CD4-positive, alpha-beta T cell treated with Interleukin-12 subunit alpha and Interleukin-12 subunit beta, for 1 hour (primary cell): ENCODE measurements at places on chromosomes 2 and 18.

DNA sequence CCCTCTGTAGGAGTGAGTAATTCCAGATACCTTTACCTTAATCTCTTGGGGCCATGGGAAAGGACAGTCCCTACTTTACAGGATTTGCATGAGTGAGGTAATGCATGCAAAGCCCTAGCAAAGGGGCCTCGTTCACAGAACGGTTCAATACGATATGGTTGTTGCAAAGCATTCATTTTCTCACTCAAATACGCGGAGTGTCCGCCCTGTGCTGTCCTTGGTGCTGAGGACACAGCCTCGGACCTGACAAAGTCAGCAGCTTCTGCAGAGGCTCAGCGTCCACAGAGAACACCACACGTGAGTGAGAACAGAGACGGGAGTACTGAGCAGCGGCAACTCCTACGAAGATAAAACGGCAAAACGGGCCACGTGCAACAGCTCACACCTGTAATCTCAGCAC, 125.7 kb downstream of the EIPR1 start:
- DNase-seq: no peak

- no peak for DNase-seq
These were observed 35.5 kb downstream of the TMEFF2 start for GRCh38 chr2:192159208-192159607.

- DNase-seq: no peak
These were observed 75.1 kb downstream of the C1QL2 start for GRCh38 chr2:119083416-119083815.

DNA sequence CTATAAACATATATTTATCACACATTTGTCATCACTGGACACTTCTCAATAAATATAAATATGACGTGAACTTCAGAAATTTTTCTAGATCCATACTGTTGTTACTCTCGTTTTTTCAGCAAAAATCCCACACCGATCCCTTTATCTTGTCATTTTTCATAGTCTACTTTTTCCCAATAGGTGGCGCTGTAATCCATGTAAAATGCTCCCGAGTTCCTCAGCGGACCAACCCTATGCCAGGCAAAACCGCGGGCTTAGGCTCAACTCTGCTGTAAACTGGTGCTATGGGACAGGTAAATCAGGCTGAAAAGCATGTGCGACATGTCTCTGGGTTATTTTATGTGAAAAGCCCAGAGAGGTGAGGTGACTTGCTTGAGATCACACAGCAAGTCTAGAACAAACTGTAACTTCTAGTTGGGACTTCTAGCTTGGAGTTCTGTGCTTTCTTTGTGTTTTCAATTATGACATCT, 104.0 kb downstream of the COBLL1 start:
- peak; percentile 16 for DNase-seq

GRCh38 chr2:12501469-12502158, 215.1 kb upstream of the TRIB2 start:
- peak; percentile 68 for DNase-seq

GRCh38 chr2:37878536-37878935, 46.6 kb upstream of the RMDN2 start:
- no peak for DNase-seq

DNA sequence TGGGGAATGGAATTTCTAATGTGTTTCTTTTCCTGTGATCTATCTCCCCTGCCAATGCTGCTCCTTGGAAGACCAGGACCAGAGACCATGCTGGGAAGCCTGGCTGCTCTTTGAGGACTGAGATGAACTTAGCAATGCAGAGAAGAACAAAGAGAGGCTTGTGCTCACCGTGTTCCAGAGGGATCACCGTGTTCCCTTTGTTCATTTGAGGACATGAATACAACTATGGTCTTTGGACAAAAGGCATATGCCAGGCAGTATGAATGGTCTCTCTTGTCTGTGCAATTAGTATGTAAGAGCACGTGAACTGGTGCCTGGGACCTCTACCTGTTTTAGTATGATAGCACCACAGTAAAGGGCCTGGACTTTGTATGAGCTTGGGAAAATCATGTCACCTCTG, 139.9 kb downstream of the TDRD15 start:
- no peak for DNase-seq

- no peak for DNase-seq
These were observed 46.1 kb downstream of the NABP1 start for GRCh38 chr2:191724015-191724414.

DNA sequence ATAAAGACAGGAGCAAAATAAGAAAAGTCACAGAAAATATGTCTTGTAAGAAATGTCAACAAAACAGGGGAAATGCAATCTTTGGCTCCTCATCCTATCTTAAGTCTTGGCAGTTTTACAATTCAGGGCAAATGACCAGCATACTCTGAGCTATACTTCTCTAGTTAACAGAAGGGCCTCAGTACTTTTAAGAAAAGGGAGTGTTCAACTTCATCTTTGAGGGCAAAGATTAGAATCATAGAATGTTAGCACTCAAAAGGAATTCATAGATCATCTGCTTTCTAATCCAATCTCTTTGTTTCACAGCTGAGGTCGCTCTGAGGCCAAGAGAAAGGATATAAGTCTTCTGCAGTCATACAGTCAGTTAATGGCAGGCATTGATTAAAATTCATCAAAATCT, 174.0 kb upstream of the NT5C1B start:
- no peak for DNase-seq

DNA sequence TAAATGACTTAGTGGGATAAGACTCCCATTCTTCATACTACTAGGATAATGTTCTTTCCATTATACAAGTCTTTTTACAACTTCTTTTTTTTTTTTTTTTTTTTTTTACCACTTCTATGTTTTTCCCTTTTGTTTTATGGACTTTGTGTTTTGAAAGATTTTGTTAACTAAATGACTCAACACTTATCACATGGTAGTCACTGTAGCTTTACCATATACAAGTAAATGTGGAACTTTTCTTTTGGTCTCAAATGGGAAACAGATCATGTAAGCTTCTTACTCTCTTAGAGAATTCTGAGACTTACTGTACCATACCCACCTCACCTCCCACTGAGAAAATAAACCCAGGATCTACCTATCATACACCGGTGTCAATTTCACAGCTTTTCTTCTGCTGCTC, 590.3 kb upstream of the CDH2 start:
- DNase-seq: no peak

DNA sequence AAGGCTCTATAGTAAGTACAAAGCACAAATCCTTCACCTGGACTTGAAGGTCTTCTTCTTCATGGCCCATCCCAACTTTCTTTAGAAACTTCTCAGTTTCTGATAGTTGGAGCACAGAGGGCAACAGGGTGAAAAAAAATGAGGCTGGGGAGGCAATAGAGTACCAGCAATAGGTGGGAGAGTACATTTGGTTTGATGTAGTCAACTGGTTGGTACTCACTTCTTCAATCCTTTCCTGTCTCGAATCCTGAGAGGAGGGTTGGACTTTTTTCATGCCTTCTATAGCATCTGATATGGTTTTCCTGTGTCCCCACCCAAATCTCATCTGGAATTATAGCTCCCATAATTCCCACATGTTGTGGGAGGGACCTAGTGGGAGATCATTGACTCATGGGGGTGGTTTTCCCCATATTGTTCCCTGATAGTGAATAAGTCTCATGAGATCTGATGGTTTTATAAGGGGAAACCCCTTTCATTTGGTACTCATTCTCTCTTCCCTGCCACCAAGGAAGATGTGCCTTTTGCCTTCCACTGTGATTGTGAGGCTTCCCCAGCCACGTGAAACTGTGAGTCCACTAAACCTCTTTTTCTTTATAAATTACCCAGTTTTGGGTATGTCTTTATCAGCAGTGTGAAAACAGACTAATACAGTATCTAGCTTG, 75.9 kb upstream of the LCLAT1 start:
- DNase-seq: no peak

- no peak for DNase-seq
These were observed 19.1 kb downstream of the NETO1 start for GRCh38 chr18:72848503-72849237.

DNA sequence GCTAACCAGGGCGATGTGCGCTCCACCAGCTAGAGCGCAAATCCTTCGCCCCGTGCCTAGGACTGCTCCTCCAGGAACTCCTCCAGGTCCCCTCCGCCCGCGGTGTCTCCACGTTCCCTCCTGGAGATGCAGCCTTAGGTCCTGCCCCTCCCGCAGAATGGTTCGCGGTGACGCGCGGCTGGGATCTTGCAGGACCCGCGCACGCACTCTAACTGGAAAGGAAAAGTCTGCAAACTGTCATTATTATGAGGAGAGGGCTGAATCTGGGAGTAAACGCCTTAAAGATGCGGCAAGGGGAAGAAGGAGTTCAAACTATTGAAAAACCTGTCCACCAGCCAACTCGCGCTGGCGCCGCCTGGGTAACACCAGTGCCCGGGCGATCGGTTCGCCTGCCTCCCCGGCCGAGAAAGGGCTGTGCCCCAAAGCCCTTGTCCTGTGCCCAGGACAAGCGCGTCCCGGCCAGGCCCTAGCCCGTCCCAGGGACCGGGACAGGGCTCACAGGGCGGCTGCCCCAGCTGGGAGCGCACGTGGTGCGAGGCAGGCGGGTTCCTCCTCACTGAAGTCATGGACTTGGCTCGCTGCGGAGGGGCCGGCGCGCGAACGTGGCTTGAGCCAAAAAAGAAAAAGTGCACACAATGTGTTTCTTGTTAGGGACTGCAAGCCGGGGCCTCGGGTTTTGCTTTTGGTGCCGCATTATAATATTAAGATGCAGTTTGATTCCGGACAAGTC, 5.5 kb upstream of the ID2 start:
- no peak for DNase-seq

DNA sequence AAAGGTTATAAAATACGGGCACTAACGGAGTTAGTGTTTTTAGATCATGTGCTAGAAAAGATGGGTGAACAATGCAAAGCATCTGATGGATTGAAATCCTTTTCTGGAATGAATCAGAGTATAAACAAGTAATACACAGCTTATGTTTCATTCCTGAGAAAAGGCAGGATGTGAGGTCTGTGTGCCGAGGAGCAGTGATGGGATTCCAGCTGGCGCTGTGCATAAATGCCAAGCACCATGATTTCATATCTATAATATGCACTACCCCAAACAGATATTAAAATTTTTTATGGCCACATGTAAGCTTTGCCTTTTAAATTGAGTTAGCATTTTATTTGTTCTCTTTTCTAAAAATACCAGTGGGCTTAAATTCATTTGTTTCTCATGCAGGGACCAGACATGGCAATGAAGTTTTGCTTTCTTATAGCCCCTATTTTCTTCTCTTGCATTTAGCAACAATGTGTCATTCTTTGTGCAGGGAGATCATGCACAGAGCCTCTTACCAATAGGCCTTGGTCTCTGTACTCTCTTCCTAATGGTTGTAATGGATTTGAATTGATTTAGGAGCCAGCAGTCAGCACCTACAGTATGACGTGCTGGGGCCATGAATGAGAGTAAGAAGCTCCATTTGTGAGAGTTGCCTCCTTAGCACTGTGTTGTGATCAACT, 323.9 kb downstream of the SLC8A1 start:
- no peak for DNase-seq

- DNase-seq: no peak
These were observed 16.6 kb downstream of the INO80D start for GRCh38 chr2:206069417-206069816.

GRCh38 chr2:160322320-160322719, 122.2 kb upstream of the ITGB6 start:
- DNase-seq: no peak

DNA sequence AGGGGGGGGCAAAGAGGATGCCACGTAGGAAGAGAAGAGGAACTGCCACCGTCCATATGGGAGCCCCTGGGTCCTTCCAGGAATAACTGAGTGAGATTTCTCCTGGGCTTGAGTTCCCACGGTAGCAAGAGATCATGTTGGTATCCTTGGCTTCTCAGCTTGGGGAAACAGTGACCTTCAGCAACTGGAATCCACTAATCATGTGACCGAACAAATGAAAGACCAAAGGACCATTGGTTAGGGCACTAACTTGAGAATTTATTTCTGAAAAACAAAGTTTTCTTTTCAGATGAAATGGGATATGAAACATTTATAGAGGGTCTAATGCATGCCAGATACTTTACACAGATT, 259.4 kb upstream of the ID2 start:
- no peak for DNase-seq

GRCh38 chr2:229022652-229023051, 248.4 kb downstream of the PID1 start:
- DNase-seq: no peak

DNA sequence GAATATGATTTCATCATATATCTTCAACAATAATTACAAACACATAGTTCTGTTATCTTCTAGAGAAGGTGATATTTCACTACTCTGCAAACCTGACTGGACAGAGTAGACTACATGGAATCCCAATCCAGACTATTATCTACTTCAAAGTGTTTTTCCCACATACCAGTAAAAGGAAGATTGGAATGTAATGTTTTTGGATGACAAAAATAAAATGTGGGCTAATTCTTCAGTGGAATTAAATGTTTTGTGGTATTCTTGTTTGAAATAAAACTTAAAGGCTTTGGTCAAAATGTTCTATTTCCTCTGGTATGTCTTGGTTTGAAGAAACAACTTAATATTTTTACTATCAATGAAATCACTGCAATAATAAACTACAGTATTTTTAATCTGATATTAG, 22.1 kb downstream of the COL5A2 start:
- no peak for DNase-seq

- no peak for DNase-seq
These were observed 4.3 kb downstream of the PMAIP1 start for GRCh38 chr18:59904011-59904601.

DNA sequence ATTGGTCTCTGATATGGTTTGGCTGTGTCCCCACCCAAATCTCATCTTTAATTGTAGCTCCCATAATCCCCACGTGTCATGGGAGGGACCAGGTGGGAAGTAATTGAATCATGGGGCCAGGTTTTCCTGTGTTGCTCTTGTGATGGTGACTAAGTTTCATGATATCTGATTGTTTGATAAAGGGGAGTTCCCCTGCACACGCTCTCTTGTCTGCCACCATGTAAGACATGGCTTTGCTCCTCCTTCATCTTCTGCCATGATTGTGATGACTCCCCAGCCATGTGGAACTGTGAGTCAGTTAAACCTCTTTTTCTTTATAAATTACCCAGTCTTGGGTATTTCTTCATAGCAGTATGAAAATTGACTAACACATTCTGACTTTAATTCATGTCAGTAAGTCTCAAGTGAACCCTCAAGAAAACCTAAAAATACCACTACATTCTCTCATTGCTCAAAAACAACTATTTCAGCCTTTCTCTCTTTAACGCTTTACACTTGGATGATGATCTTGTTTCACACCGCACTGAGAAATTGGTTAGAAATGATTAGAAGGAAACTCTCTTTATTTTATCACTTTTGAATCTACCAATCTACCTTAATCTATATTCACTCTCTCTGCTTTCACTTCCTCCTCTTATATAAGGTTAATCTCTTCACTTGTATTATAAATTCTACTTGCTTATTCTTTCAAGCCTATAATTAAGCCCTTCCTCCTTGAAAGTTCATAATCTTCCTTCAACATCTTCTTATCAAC, 110.1 kb downstream of the GALR1 start:
- DNase-seq: no peak

- no peak for DNase-seq
These were observed 94.7 kb upstream of the CWC22 start for GRCh38 chr2:180101846-180102245.

GRCh38 chr2:179817181-179817841, 44.1 kb downstream of the ZNF385B start:
- DNase-seq: no peak
